ENCODE measurements at places on chromosomes 5 and 9.

DNA sequence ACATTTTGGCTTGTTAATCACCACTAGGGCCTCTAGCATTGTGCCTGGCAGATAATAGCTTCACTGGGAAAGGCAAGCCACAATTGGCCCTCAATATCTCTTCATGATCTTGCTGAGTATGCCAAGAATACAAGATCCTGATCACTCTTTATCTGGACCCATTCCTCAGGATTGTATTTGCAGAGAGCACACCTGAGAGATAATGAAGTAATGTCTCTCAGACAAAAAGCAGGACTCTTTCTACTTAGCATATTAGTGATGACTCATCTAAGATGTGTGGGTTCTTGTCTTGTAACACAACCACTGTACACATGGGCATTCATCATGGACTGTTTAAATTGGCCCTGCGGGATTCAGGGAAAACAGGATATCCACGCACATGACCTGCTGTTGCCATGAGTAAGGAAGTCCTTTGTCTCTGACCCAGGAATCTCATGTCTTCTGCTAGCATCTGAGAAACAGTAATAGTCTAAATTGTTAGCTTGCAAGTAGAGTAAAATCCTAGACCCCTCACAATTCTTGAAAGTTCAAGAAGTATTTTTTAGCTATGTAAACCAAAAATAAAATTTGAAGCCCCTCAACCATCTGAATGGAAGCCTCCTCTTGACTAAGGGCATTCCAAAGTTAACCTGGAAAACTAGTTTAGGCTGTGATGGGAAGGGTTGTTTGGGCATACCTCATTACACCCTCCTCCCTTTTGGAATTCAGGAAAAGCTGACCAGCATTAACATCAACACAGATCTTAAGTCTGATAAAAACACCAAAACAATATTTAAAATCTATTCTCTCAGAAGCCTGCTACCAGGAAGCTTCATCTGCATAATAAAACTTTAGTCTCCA is 28.0 kb upstream of the NFIL3 start:
- no peak for DNase-seq

GRCh38 chr5:149181732-149182131 is 40.4 kb downstream of the ABLIM3 start:
- DNase-seq: no peak

- DNase-seq: no peak
These were observed 31.2 kb downstream of the CNOT6 start for GRCh38 chr5:180525399-180525798.

DNA sequence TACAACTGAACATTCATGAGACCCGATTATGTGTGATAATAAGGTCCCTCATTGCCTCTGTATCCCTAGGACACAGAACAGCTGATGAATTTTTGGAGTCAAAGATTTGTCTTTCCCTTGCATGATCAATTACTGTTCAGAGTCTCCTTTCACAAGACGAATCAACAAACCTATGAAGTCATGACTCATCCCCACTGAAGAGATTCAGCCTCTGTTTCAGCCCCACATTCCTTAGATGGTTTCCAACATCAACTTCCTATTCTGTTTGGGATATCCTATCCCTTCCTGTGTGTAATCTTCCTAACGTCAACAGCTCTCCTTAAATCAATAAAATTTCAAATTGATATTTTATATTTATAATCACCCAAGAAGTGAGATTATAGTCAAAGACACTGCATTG is 199.0 kb downstream of the DNAH5 start:
- DNase-seq: no peak

DNA sequence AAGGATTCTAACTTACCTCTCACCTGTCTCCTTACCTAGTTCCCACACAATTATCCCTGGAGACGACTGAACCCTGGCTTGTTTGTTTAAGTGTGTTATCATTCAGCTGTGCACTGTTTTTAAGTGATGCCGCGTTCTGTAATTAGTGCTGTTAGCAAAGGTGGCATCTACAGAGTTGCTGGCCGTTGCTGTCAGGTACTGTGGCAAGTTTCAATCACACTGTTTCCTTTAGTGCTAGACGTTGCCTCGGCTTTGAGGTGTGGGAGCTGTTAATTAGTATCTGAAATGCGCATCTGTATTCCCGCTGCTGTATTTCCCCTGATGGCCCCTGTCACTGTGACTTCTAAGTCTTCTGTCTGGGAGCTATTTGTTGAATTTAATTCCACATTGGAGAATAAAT is 193.8 kb upstream of the GAS1 start:
- no peak for DNase-seq

GRCh38 chr5:143230676-143230996 is 172.8 kb downstream of the NR3C1 start:
- DNase-seq: no peak

GRCh38 chr5:172453206-172453985 is 929 bp downstream of the SH3PXD2B start:
- DNase-seq: no peak

DNA sequence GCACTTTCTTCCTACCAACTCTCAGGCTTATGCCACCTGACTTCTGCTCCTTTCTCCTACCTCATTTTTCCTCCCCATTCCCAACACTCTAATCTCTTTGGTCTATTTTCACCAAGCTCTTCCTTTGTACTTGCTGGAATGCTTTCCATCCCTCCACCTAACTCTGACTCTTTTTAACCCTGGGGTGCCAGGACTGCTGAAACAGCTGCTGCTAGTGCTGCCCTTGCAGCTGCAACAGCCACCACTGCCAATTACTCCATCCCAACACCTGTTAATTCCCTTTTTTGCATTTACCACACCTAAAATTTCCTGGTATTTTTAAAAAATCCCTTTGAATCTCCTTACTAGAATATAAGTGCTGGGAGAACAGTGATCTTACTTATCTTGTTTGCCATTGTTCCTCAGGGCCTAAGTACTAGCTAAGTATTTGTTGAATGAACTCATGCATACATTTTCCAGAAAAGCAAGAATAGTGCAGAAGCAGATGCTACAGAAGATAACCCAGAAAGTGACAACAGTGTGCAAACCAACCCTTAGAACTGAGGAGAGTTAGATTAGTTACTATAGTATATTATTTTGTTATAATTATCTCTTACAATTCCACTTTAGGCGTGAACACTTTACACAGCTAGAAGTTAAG is 11.5 kb downstream of the NADK2 start:
- DNase-seq: no peak

Measured in amniotic stem cell (primary cell).